ENCODE measurements at places on chromosomes 4 and X. TPM values are rescaled to one million over a fixed set of nuclear protein-coding genes. Genes with fewer than 3 reads are reported as not detected.

KLHL34 gene
- not detected for total RNA-seq

UGT2B11 gene
- not detected for total RNA-seq

DNA sequence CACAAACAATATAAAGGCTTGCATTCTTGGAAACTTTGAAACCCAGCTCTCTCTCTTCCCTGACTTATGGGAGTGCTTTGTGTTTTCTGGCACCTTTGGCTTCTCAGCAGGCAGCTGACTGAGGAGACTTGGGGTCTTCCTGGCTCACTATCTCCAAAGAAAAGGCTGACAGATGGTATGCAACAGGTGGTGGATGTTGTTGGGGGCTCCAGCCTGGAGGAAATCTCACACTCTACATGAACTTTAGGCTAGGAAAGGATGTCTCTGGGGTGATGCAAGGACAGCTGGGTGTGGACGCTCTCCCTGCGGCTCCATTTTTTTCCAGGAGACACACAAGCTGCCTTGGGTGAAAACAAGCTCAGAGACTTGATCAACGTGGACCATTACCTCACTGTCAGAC, 67.4 kb downstream of the DNAAF6 start:
- DNase-seq: no peak

- DNase-seq: no peak
Measured at GRCh38 chr4:16263056-16263455, 36.8 kb upstream of the TAPT1 start.

DNA sequence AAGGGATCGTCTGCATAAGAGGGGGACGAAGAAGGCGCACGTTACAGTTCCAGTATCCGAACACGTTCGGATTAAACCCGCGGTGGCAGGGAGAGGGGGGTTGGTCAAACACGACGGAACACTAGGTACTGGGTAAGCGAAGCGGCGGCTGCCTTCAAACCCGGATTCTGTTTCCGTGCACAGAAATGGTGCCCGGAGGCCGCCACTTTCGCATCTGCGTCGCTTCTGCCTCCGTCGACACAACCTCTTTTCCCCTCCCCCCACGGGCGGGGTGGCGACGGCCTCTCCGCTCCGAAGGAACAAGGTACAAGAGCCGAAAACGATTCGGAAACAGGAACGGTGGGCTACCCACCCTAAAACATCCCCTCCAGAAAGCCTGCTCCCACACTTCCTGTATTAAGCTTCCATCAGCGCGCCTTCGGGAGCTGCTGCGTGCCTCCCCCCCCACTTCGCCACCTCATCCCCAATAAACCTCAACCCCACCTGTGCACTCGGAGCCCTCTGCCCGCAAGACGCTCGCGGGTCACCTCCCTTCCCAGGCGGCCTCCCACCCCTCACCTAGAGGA, 667 bp downstream of the G3BP2 start:
- peak; percentile 67 for DNase-seq

DNA sequence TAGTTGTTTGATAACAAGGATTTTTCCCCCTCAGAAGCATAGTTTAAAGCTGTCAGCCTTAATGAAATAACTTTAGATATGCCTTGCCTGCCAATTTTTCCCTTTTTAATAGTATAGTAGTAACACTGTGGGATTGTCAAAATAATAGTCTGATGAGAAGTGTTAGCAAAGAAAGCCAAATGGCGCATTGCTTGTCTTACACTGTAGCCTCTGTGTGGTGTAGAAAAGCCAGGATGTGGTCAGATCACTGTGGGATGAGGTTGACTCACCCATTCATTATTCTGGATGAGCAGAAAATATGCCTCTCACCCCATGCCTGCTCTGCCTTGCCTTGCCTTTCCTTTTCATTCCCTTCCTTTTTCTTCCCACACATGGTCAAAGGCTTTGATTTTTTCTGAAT, 257.8 kb upstream of the NRK start:
- peak; percentile 57 for DNase-seq

- no peak for DNase-seq
Measured at GRCh38 chr4:51853027-51853682, 10.2 kb downstream of the DCUN1D4 start.

GRCh38 chr4:7539659-7540058, 104.9 kb upstream of the PSAPL1 start:
- no peak for DNase-seq

GRCh38 chrX:71626576-71626975, 8.3 kb upstream of the CXCR3 start:
- no peak for DNase-seq

DNA sequence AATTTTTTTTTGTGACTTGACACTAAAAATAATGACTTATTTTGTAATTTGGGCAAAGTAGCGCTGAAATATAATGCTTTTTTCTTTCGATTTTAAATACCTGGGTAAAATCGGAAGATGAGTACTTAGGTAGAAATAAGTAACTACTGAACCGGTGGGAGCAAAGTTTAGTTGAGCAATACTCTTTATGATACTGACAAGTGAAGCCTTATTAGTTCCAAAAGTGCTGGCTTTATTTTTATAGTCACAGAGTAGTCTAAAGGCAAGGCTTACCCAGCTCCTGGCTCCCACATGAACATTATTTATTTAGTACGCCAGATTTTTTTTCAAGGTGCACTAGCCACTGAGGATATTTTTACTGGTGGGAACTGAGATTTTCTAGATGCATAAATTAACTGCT, 14.4 kb upstream of the TRPC5OS start:
- DNase-seq: no peak

Data from SJSA1 (cell line).